ENCODE measurements at places on chromosomes 11 and 22.

DNA sequence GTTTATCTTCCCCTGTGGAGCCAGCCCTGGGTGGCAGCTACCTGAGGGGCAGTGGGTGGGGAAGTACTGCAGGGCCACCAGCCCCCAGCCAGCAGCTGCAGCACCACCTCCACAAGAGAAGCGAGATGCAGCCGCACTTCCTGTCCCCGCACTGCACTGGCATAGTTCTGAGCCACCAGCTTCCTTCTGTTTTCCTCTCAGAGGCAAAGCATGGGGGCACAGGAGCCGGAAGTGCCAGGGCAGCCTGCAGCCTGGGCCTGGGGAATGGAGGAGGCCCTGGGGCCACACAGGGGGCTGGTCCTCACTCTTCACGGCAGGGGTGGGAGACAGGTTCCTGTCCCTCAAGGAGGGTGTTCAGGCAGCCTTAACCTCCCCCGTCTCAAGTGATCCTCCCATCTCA is 11.9 kb upstream of the SH3BP1 start:
- peak; percentile 46 for DNase-seq

- DNase-seq, result no peak
Measured at GRCh38 chr11:71326328-71326940, 74.1 kb upstream of the SHANK2 start.

DNA sequence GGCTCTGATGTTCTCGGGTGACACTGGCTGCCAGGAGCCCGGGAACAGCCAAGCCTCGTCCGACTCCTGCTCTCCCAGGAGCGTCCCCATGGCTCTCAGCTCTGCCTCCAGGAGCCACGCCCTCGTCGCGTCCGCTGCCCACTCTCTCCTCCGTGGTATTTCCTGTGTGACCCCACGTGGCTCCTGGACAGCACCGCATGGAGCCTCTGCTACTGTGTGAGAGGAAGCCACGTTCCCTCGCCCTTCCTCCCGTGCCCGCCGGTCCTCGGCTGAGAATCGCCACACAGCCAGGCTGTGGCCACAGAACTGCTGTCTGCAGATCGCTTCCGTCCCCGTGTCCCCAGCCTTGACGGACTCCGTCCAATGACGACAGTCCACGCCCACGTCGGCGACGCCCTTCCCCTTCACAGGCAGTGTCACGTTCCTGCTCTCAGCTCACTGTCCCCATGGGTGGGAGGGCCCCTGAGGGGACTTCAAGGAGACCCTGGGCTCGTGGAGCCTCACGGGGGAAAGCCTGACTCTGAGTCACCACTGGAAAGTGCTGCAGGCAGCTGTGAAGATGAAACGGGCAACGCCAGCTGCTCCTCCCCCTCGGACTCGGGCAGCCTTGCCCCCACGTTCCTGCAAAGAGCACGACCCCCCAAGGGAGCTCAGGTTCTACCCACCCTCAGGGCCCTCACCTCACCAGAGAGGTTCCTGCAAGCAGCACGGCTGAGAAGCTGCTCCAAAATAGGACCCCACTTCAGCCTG is 458.5 kb downstream of the BRD1 start:
- DNase-seq, result no peak

GRCh38 chr11:130766650-130767565 is 149.4 kb downstream of the SNX19 start:
- DNase-seq, result no peak

GRCh38 chr11:67572305-67572704 is 11.3 kb upstream of the GSTP1 start:
- DNase-seq, result no peak
